Breast epithelium (tissue), 4 donors: ENCODE measurements at places on chromosomes 2 and 18. TPM values are rescaled to one million over a fixed set of nuclear protein-coding genes. Genes with fewer than 3 reads are reported as not detected.

The UGT1A6 gene
- not detected for total RNA-seq

The RGPD5 gene
- 66.6 TPM for total RNA-seq

The IL18R1 gene
- total RNA-seq = 7.0 TPM

The PGAP1 gene
- 16.1 TPM for total RNA-seq

The CHRNG gene
- total RNA-seq = not detected

DNA sequence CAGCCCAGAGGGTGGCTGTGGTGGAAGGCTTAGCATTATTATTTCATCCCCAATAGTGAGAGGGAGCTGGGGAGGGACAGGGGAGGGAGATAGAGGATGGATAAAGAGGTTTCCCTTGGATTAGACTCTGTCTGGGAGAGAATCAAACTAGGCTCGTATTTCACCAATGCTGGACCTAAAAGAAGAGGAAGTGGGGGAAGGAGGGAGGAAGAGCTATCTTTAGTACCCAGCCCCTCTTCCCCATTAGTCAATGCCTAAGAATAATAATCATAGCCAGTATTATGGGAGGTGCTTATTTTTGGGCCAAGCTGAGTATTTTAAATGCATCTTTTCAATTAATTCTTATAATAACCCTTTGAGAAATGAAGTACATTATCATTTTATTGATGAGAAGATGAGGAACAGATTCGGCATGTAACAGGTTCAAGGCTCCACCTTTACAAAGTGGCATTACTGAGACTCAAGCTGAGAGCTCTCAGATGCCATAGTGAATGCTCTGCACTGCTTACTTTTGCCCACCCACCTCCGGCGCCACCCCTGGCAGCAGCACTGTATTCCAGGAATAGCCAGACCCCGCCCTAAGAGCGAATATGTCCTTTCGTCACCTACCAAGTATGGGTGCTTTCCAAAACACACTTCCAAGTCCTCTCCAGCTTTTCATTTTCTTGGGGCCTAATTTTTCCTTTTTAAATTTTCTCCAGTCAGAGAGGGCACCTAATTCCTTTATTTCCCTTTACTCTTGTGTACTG is 21.0 kb downstream of the PAX8 start:
- no peak for DNase-seq

GRCh38 chr2:208311954-208312353 is 45.9 kb downstream of the PIKFYVE start:
- no peak for DNase-seq

DNA sequence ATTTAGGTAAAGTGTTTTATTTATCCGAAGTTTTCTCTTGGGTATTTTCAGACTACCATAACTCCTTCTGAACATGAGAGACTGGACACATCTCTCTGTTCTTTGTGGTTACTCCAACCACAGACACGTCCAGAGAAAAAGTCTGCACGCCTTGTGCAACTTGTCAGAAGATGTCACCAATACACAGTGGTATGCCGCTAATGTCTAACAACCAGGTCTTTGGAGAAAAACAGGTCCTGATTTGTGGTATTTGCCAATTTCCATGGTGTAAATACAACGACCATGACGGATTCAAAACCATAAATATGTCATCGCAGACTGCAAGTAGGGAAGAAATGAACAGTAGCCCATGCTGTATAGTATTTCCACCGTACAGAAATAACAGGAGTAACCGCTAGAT is 620.6 kb upstream of the ID2 start:
- DNase-seq = no peak

DNA sequence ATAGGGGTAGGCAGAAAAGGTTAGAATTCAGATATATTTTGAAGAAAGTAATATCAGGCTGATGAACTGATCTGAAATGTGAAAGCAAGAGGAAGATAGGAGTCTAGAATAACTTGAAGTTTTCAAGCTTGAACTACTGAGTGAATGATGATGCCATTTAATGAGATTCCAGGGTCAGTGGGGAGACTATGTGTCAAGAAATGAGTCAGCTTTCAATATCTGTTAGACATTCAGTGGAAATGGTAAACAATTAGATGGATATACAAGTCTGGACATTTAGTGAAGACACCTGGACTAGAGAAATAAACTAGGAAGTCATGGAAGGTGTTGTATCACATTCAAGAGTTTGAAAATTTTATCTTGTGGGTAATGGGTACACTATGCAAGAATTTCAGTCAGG is 326.9 kb downstream of the FSIP2 start:
- DNase-seq = no peak

DNA sequence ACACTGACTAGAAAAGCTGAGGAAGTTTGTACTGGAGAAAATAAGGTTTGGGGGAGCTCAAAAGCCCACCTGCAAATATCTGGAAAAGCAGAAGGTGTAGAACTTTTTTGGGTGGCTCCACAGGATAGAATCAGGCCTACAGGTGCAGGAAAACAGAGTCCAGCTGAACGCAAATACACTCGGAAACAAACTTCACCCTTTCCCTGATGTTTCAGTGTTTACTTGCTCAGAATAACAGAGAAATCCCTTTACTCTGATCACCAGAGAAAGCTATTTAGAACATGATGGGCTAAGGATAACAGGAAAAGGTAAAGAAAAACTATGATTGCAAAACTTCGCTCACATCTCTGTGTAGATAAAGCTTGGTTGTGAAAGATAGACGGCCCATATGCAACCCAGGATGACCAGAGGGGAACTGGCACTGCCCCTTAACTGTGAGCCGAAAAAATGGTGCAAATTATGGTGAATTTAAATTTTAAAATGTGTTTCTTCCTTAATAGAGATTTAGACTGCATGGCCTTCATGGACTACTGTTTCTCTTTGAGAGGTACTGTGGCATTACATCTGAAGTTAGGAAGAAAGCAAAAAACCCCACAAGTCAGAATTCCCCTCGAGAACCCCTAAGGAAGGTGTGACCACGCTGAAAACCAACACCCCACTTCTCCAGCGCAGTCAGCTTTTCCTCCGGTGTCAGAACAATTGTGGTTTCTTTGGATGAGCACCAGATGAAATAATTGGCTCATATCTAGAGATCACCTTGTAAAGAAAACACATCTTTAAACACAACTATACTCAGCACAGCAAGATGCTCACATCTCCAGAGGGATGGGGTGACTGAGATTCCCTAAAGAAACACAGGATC is 84.5 kb upstream of the TMEM247 start:
- no peak for DNase-seq

DNA sequence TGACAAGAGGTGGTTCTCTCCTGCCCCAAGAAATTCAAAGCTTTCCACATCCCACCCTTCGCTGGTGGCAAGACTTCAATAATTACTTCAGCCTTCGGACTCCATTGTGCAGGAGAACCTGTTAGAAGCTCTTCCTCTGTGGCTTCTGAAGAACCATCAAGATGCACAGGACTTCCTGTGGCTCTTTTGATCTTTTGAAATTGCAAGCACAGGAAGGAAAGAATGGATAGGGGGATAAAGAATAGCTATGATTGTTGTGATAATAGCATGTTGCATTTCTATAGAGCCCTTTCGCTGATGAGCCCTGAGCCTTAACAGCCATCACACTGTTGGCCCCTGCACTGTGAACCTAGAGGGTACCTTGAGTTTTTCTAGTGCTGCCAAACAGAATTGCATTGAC is 7.4 kb downstream of the EPAS1 start:
- DNase-seq = no peak

GRCh38 chr2:217802876-217803652 is 199.7 kb downstream of the TNS1 start:
- no peak for DNase-seq

DNA sequence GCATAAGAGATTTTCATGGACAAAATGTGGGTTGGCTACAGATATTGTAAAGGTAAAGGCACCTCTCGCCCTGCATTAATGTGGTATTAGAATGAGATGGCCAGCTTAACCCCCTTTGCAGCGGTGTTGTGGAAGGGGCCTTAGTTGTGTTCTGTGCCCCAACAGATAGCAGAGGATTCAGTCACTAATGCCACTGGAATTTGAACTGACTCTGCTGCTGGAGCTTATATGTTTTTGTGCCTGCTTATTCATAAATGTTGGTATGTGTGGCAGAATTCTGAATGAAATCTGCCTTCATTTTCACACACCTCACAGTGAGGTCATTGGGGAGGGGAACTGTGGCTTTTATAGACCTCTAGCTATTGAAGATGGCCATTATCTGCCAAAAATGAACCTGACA is 90.7 kb upstream of the ITGA6 start:
- no peak for DNase-seq

DNA sequence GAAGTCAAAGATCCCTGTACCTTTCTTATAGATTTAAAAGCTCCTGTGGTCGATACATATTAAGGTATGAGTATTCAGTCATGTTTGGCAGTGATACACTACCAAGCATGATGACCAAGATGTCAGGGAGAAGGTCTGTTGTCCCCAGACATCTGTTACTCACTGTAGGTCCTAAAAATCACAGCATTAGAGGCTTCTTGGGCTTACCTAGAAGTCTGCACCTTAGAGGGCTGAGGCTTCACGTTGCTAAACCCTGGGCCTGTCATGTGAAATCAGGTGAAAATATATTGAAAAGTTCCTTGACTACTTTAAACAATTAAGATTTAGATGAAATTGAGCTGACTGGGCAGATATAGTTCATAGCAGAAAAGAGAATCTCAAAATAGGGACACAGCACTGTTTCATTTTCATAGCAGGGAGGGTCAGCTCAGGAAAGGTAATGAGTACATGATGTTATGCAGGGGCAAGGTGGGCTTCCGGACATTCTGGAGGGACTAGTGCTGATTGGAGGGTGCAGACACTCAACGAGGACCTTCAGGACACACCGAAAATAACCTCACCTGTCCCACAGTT is 78.7 kb downstream of the SPATS2L start:
- no peak for DNase-seq

- DNase-seq = no peak
Measured at GRCh38 chr2:8456151-8457091, 225.4 kb upstream of the ID2 start.

DNA sequence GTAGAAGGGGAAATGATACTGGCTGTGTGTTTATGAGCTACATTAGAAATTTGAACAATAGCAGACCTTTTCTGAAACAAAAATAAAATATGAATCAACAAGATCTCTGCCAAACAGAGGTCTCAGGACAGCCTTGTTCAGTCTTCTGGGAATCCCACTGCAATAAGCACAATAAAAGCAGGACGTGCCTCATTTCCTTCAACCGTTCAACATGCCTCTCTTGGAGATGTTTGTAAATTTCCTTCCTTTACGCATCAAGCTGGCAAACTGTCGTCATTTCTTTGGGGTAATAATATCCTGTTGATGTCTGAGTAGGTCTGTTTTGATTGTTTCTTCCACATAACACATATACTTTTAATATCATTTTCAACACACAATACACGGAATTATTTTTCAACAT is 77.2 kb downstream of the TCF4 start:
- no peak for DNase-seq

GRCh38 chr18:78737006-78737915 is 242.4 kb upstream of the SALL3 start:
- peak; percentile 0 for DNase-seq

DNA sequence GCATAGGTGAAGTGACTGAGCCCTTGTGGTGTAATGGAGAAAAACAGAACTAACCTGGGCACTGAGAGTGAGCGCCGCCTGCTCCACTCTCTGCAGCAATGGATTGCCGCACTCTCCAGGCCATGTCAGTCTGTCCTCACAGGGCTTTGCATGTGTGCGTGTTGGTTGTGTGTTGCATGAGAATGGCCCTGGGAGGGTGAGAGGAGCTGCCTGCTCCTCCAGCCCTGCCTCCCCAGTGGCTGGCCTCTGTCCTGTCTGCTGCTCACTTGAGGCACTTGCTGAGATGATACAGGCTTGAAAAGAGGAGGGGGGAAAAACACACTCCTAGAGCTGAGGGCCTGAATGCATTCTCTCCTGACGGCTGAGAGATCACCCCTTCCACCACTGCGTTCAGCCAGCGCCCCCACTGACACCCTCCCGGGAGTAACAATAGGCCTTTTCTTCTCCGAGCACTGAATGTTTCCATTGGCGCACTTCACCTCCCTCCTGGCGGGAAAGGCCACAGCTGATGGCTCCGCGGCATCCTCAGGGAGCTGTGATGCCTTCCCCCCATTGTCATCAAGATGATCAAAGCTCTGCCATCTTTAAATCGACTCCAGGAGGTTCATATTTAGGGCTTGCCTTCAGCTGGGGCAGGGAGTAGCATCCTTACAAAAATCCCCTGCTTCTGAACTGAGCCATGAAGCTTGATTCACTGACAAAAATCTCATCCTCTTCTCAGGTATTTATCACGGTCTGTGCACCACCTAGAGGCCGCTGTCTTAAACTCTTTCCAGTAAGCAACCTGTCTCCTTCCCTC is 49.9 kb upstream of the DAPL1 start:
- DNase-seq = peak; percentile 60

GRCh38 chr18:12366379-12366778 is 10.6 kb downstream of the AFG3L2 start:
- DNase-seq = no peak

GRCh38 chr2:168926621-168927386 is 25.7 kb downstream of the G6PC2 start:
- no peak for DNase-seq

- DNase-seq = no peak
Measured at GRCh38 chr2:196804381-196804780, 4.8 kb downstream of the C2orf66 start.

- no peak for DNase-seq
Measured at GRCh38 chr18:42792731-42793130, 322.8 kb downstream of the RIT2 start.

- no peak for DNase-seq
Measured at GRCh38 chr2:103667335-103667884, 905.6 kb downstream of the TMEM182 start.

GRCh38 chr18:50193796-50194630 is 934 bp downstream of the MYO5B start:
- DNase-seq = peak; percentile 54

GRCh38 chr2:65019010-65019409 is 29.8 kb downstream of the SLC1A4 start:
- no peak for DNase-seq
